EH (cell line): ENCODE measurements at places on chromosomes 6 and 20.

DNA sequence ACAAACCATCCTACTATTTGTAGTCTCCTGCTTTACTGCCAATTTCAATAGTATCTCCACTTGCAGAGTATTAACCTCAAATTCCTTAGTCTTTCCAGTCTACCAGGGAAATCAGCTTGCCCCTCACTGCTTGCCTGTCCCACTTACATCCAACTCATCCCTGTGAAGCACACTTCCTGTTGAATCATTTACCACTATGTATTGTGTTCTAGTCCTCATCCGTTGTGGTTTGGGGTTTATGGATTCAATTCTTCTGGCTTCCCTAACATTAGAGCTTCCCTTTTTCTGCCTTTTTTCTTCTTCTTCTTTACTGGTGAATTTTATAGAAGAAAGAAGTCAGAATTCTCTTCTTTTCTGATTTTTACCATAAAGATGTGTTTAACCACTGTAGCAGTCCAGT lies 5.1 kb upstream of the TXLNB start:
- DNase-seq: peak; percentile 79

DNA sequence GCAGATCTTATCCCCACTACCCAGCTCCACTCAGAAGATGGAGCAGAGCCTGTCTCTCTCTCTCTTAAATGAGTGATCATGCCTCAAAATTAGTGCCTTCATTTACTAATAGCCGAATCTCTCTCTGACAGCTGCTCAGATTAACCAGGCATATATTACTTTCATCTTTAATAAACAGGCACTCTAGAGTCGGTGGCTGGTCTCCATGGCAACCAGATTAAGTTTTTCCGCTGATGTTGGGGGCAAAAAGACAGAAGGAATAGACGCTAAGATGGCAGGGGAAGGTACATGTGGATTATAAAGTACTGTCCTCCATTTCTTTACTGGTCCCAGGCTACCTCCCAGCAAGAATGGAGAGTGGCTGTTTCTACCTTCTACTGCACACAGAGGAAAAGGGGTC lies 121.6 kb downstream of the QRSL1 start:
- DNase-seq: no peak

DNA sequence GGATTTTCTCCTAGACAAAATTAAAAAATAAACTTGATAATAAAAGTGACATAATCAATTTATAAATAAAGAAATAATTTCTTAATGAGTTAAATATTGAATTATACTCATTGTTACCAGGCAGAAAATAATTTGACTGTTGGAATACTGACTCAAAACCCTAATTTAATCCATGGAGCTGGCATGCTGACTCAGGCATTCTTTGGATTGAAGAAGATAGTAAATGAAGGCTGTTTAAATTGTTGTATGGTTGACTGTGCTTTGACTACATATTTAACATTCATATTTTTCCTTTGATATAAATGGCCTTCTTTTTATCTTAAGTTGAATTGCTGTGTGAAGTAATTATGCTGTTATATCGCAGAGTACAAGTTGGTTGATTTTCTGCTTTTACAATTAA lies 11.7 kb downstream of the MANEA start:
- no peak for DNase-seq

GRCh38 chr6:44302856-44303255 lies 10.3 kb downstream of the AARS2 start:
- no peak for DNase-seq

GRCh38 chr20:3454831-3455230 lies 16.0 kb upstream of the ATRN start:
- no peak for DNase-seq

DNA sequence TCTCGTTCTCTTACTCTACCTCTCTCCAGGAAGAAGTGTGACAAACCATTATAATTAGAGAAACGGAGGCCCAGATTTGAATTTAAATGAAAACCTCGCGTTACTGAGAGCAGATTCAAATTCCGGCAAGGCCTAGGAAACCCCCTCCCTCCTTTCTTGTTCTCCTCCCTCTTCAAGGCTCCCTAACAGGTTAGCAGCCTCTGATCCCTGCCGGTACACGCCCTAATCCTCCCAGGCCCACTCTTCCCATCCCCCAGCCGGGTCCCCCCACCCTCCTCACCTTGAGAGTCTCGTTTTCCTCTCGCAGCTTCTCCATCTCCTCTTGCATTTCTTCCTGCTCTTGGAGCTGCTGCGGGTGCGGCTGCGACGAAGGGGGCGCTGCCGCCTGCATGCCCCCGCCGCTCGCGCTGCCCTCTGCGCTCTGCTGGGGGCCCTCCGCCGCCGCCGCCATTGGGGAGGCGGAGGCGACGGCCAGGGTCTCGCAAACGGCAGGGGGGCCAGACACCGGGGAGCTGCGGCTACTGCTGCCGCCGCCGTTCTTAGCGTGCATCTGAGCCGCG lies 3.8 kb downstream of the MTCL3 start:
- DNase-seq: no peak

GRCh38 chr6:121828146-121828886 lies 392.9 kb downstream of the GJA1 start:
- DNase-seq: peak; percentile 39

- no peak for DNase-seq
Observed at GRCh38 chr20:34904202-34904621, 27.8 kb downstream of the ACSS2 start.

DNA sequence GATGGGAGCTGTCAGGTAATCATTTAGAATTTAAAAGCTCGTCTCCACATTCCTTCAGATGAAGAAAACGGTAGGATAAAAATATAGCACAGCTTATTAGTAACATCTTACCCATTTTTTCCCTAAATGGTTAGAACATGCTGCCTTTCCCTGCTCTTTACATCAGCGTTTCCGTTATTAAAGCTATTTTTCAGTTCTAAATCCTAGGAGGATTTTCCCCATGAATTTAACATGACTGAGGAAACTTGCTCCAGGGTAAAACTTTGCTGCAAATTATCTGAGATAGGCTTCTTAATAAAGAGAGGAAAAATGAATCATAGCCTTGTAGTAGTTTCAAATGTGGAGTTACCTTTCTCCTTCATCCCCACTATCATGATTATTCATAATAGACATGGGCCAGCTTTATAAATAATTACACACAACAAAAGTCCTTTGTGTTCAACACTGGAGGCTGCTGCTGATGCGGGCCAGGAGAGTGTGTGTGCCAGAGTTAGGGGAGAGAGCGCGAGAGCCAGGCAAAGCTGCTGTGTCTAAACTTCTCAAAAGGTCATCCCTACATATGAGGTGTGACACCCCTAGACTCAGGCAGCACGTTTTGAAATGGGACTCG lies 24.4 kb downstream of the MYLIP start:
- DNase-seq: no peak

GRCh38 chr6:250676-251075 lies 41.6 kb upstream of the DUSP22 start:
- no peak for DNase-seq

DNA sequence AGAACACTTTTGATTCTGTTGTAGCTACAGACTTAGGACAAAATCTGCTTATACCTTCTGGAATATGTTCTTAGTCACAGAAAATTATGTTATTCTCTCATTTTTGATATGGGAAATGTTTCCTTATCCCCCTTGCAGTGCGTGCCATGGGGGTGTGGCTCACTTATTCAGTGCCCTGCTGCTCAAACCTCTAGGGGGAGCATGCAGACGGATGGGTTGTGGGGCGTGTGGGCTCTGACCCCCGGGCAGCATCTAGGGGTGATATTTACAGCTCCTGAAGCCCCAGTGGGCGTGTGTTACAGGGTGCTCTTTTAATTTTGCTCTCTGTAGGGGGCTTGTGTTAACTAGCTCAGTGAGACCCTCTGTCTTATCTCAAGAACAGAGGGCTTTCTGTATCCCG lies 61.3 kb upstream of the FERMT1 start:
- no peak for DNase-seq

GRCh38 chr6:125858427-125859320 lies 67.9 kb downstream of the NCOA7 start:
- DNase-seq: peak; percentile 77

DNA sequence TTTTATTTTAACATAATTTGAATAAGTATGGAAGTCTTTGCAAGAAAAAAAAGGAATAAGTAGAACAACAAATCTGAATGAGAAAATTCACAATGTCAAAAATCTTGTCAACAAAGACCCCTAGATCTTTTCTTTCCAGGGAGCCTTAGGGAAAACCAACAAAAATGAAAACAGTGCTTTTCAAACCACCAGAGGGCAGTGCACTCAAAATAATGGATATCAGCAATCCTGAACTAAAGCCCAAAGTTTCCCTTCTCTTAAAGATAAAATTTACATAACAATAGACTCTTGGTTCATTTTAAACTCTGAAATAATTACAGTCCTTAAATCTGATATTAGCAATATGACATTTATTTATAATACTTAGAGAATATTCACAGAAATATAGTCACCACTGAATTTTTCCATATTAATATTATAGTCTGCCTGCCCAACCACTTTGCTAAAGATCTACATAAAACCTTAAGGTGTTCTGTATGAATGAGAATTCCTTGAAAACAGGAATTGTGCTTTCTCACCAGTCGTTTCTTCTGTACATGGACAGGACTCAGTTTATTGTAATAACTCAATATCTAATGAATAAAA lies 105.3 kb upstream of the BMP5 start:
- peak; percentile 45 for DNase-seq

GRCh38 chr6:113396730-113397129 lies 460.4 kb upstream of the MARCKS start:
- DNase-seq: no peak

DNA sequence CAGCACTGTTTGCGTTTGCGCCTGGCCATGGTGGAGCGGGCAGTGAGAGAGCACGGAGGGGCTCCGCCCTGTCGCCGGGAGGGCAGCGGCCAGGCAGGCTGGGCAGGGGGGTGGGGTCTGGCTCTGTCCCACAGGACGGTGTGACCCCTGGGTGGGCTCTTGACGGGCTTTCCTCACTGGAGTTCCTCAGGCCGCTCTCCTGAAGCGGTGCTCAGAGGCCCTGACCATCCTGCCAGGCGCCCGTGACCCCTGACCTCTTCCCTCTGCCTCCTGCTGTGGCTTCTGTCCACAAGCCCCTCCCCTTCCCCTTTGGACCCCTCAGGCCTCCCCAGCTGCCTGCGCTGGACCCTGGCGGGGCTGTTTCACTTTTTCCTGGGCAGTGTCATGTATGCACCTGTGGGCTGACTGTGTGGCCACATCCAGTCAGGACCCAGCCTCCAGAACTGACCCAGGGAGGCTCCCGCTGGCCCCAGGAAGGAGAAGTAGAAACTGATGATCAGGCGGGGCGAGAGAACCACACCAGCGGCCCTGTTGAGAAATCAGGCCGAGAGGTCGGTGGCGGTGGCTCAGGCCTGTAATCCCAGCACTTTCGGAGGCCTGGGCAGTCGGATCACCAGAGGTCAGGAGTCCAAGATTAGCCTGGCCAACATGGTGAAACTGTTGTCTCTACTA lies 1.2 kb downstream of the OGFR start:
- no peak for DNase-seq

GRCh38 chr6:116388924-116389323 lies 18.2 kb downstream of the DSE start:
- no peak for DNase-seq

GRCh38 chr6:69758214-69758613 lies 38.6 kb downstream of the LMBRD1 start:
- DNase-seq: no peak

DNA sequence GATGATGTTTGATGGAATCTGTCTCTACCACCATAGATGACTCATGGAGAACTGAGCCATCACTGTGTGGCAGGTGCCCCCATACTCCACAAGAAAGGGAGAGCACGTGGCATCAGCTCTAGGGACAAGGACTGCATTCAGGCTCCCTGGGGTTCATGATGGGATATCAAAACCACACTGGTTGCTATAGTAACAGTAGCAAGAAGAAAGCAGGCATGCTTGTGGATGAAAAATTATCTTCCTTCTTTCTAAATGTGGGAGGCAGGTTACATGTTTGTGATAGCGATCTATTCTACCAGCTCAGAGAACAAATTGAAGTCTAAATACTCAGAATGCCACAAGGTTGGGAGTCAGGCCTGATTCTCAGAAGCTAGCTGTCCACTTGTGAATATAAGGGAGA lies 224.2 kb downstream of the ARHGAP18 start:
- DNase-seq: no peak

DNA sequence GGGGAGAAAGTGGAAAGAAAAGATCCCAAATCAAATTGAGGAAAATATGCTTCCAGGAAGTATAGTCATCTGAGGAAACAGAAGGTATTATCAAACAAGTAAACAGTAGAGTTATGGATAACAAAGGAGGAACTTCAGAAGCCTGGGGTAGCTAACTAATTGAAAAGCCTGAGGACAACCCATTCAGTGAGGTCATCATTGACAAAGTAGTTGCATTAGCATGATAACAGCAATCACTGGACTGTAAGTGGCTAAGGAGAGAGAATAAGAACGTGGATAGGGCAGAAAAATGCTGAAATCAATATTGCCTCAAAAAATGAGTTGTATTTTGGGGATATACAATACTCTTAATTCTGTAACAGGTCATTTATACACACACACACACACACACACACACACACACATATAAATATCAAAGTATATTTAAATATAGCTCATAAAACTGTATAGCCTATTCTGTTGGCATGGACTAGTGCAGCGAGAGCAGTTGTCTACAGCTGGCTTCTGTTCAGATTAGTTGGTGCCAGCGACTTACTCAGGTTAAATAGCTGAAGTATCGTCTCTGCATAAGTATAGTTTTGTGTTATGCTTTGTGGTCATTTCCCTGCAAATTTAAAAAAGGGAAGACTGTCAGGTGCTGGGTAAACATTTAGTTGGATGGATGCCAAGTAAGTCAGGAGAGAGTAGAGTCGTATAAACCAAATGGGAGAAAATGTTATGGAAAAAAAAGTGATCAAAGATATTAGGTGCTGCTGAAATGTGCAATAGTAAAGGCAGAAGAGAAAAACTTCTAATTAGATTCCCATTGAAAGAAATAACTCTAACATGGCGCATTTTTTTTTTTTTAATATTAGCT lies 33.8 kb upstream of the CTAGE9 start:
- DNase-seq: no peak

- no peak for DNase-seq
Observed at GRCh38 chr6:22928775-22929174, 359.4 kb downstream of the HDGFL1 start.

- DNase-seq: peak; percentile 35
Observed at GRCh38 chr6:45830441-45831139, 185.1 kb downstream of the CLIC5 start.

GRCh38 chr6:108361312-108361932 lies 66.6 kb downstream of the AFG1L start:
- no peak for DNase-seq
